ENCODE measurements at places on chromosomes 6 and 20.

DNA sequence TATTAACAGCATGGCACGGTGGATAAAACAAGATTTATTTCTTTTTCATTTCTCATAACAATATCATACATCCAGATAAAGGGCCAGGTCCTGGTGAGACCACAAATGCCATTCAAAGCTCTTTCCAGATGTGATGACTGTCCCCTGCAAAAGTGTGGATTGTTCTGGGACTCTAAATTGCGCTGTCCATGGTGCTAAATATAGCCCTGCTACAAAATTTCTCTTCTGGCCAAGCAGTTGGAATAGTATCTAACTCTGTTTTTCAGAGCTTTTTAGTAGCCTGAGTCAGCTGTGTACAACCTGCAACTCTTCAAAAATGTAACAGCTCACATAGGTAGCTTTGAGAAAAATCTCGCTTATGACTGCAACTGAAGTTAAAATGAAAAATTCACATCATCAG, 115.8 kb downstream of the MANEA start:
- peak; percentile 31 for DNase-seq

GRCh38 chr20:35602851-35603495, 12.7 kb upstream of the SPAG4 start:
- no peak for DNase-seq

- DNase-seq, result no peak
These were observed 175.9 kb downstream of the ZDHHC14 start for GRCh38 chr6:157556671-157557430.

- no peak for DNase-seq
These were observed 51.9 kb downstream of the STXBP5 start for GRCh38 chr6:147255948-147256674.

DNA sequence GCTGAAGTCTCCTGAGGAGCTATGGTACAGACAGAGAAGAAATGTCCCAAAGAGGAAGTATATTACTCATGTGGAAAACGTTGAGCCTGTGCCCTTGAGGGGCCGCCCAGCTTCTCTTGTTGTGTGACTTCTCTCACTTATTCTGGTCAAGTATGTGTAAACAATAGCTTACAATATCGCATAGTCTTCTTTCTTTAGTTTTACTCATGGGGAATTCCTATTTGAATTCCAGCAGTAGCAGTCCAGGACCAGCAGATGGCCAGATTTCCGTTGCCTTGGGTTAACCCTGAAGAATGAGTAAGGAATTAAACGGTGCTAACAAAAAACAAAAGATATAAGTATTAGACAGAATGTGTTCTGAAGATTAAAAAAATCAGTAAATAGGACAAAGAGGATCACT, 522.0 kb upstream of the GJE1 start:
- no peak for DNase-seq

- no peak for DNase-seq
These were observed 11.5 kb downstream of the TOMM6 start for GRCh38 chr6:41798901-41799558.

- peak; percentile 39 for DNase-seq
These were observed 138.1 kb downstream of the RFPL4B start for GRCh38 chr6:112485120-112485826.

GRCh38 chr6:107323133-107323785, 136.1 kb downstream of the PDSS2 start:
- DNase-seq, result no peak

DNA sequence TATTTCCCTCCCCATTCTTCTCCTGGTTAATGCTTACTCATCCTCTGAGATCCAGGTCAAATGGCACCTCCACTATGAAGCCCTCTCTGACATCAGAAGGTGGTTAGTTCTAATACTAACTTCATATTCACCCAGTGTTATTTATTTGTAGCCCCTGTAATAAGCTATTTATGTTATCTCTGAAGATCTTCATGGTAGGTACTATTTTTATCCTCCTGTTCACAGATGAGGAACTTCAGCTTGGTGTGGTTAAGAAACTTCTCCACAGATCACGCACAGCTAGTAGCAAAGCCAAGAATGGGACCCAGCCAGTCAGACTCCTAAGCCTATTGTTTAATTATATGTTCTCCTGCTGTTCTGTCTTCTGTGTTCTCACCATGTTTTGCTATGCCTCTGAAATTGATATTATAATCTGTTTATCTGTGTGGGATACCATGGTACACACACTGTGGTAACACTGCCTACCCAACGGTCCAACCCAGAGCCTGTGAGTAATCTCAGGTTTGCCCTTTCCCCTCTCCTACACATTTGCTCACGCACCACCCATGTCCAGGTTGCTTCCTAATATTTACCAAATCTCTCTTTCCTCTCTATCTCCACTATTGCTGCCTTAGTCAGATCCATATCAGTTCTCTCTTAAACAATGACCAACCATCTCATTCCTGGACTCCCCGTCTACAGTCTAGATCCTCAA, 98.4 kb downstream of the IPCEF1 start:
- no peak for DNase-seq
